CD4-positive, alpha-beta T cell treated with Interleukin-4 for 4 hours (primary cell): ENCODE measurements at places on chromosomes 16 and 17.

GRCh38 chr17:57735707-57736106, 9.4 kb downstream of the CCDC182 start:
- no peak for DNase-seq

DNA sequence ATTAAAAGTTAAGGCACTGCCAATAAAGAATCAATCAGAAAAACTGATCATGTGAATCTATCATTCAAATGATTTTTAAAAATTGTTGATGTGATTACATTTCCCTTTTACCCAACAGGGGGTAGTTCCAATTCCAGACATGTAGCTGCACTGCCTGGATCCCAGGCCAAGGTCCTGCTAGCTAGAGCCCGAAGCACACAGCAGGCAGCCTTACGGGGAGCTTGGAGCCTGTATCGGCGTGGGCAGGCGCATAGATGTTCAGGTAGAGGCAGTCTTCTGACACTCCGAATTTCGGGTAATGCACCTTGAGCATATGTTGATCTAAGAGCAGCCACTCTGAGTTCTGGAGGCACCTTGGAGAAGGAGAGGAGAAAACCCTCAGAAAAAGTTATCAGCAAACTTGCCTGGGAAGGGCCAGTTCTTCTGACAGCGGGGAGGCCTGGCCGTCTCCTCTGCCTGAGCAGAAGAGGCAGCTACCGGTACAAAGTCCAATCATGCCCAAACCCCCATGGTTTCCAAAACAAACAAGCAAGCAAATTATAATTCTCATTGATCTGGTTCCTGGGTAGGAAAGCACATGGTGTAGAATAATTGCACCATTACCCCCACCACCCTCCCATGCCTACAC, 3.6 kb downstream of the CES5A start:
- DNase-seq = no peak

GRCh38 chr16:19771796-19772195, 53.7 kb downstream of the IQCK start:
- DNase-seq = no peak

DNA sequence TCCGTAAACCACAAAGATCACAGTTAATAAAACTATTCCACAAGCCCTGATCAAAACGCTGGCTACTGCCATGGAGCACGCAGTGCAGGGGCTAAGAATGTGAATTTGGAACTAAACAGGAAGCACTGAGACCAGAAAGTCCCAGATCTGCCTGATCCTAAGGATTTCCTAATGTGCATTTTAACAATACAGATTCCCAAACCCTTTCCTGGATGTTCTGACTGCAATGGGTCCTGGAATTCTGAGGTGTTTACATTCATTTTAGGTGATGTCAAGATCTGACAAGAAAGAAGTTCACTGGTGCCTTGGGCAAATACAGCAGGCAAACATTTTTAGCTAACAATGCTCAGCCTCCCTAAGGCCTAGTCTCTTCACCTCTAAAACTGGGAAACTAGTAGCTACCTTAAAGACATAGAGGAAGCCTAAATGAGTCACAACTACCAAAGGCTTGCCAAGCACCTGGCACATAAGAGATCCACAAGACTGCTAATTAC, 10.3 kb downstream of the NSMCE1 start:
- no peak for DNase-seq

- no peak for DNase-seq
Measured at GRCh38 chr16:17526956-17527937, 56.5 kb upstream of the XYLT1 start.

GRCh38 chr17:7523033-7523432, 25.8 kb upstream of the TNFSF12 start:
- DNase-seq = peak; percentile 47

- DNase-seq = no peak
Measured at GRCh38 chr16:14310519-14310991, 239.4 kb downstream of the MRTFB start.

- DNase-seq = no peak
Measured at GRCh38 chr17:9811086-9811485, 10.8 kb downstream of the GSG1L2 start.

DNA sequence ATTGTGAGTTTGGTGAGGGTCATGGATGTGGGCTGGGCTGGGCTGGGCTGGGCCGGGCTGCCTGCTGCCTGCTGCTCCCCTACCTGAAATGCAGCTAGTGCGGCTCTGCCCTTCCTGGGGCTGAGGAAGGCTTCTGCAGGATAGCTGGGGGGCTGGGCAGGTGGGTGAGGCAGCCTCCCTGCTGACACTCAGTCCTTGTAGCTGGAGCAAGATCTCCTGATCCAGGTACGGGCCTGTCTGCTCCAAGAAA, 4.7 kb downstream of the RPL13 start:
- no peak for DNase-seq

- no peak for DNase-seq
Measured at GRCh38 chr16:67464565-67464964, 16.4 kb downstream of the ATP6V0D1 start.

- no peak for DNase-seq
Measured at GRCh38 chr17:80616705-80617104, 72.1 kb downstream of the RPTOR start.

- no peak for DNase-seq
Measured at GRCh38 chr16:82639263-82639662, 12.5 kb downstream of the CDH13 start.

GRCh38 chr17:1865252-1866037, 35.6 kb downstream of the RPA1 start:
- DNase-seq = peak; percentile 71

GRCh38 chr16:21990381-21990944, 10.5 kb downstream of the PDZD9 start:
- no peak for DNase-seq

DNA sequence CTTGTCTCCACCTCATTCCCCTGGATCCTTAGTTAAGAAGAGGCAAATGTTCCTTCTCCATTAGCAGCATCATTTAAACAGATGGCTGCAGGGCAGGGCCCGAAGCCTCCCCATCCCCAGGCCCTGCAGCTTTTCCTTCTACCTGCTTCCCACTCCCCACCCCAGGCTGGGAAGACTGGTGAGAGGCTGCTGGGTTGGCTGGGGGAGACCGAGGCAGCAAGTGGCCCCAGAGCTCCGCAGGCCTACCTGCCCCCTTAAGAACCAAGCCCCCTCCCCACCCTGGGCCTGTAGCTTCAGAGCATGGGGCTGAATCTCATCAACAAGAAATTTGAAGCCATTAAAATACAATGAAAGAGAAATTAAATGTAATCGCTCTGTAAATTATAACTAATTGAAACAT, 22.1 kb upstream of the RPL38 start:
- no peak for DNase-seq

GRCh38 chr16:83899272-83899897, 470 bp downstream of the MLYCD start:
- DNase-seq = peak; percentile 8

DNA sequence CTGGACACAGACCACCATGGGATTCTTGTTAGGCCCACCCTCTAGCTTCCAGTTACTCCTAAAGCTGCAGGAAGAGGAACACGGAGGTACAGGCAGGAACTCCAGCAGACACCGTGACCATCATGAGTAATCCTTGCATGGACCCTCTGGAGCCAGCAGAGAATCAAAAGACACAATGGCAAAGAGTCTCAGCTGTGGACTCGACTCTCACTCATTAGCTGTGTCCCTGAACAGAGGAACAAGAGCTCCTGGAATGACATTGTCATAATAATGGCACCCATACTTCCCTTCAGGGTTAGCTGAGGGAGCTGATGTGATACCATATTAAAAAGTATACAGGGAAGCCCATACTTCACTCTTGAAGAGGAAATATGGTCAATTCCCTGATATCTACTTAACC, 176.3 kb upstream of the ASIC2 start:
- DNase-seq = no peak

DNA sequence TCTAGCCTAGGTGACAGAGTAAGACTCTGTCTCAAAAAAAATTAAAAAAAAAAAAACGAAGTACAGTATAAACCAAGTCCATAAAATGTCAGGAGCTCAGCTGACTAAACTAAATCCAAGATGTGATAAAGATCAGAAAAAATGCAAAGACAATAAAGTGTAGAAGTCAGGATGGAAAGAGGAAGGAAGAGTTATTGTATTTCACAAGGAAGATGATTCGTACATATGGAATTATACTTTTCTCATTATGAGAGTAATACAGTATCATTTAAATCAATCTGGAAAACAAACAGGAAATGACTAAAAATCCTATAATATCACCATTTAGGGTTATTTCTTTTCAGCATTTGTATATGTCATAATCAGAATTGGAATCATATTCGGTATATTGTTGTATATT, 11.4 kb upstream of the APOH start:
- no peak for DNase-seq

GRCh38 chr17:46126840-46127239, 66.4 kb downstream of the KANSL1 start:
- DNase-seq = no peak

- no peak for DNase-seq
Measured at GRCh38 chr16:22786691-22787090, 27.3 kb upstream of the HS3ST2 start.

DNA sequence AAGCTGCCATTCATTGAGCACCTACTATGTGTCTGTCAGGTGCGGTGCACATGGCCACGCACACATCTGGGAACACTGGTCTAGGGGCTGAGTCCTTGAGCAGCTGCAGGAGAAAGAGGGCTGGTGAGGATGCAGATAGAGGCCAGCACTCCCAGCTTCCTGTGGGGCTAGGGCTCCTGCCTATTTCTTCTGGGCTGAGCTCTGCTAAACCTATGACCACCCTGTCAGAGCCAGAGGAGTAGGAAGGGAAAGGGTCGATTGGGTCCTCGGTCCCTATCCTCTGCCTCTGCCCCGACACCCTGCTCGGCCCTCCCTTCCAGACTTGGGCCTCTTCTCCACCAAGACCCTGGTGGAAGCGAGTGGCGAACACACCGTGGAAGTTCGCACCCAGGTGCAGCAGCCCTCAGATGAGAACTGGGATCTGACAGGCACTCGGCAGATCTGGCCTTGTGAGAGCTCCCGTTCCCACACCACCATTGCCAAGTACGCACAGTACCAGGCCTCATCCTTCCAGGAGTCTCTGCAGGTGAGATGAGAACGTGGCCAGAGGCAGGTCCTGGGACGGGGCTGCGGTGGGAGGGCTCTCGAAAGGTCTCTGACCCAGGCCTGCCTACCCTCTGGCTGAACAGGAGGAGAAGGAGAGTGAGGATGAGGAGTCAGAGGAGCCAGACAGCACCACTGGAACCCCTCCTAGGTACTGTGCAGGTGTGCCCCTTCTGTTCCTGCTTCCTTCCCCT, 4.0 kb upstream of the TMEM88 start:
- no peak for DNase-seq

GRCh38 chr17:82310877-82311276, 6.5 kb downstream of the CD7 start:
- no peak for DNase-seq

DNA sequence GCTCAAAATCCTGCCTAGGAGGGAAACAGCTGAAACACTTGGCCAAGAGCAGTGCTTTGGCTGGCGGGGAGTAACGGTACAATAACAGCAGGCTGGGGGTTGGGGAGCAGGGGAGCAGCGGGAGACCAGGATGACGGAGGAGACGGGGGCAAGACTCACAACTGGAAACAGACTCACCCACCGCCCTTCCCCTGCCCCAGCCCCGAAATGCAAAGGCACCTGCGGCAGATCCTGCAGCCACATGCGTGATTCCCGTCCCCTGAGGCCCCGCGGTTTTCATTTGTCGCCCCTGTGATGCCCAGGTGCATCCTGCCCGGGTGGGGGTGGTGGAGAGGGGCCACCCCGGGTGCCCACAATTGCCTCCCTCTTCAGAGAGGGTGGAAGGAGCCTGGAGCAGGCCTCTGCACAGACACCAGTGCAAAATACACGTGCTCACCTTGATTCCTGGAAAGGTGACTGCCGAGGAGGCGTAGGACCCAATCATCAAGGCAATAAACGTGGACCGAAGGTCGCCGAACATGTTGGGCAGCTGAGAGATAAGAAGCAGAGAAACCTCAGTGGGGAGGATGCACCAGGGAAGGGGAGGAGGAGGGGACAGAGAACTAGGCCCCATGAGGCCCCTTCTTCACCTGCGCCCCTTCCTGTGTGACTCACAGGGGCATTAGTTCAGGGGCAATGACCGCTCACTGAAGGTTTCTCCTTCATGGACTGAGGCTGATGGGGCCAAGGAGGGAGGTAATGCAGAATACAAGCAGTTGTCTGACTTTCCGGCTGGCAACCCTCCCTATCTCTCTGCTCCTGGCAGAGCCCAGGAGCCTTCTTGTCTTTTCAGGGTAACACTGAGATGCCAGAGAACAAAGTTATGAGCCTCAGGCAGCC, 30.4 kb upstream of the PITPNA start:
- DNase-seq = no peak

DNA sequence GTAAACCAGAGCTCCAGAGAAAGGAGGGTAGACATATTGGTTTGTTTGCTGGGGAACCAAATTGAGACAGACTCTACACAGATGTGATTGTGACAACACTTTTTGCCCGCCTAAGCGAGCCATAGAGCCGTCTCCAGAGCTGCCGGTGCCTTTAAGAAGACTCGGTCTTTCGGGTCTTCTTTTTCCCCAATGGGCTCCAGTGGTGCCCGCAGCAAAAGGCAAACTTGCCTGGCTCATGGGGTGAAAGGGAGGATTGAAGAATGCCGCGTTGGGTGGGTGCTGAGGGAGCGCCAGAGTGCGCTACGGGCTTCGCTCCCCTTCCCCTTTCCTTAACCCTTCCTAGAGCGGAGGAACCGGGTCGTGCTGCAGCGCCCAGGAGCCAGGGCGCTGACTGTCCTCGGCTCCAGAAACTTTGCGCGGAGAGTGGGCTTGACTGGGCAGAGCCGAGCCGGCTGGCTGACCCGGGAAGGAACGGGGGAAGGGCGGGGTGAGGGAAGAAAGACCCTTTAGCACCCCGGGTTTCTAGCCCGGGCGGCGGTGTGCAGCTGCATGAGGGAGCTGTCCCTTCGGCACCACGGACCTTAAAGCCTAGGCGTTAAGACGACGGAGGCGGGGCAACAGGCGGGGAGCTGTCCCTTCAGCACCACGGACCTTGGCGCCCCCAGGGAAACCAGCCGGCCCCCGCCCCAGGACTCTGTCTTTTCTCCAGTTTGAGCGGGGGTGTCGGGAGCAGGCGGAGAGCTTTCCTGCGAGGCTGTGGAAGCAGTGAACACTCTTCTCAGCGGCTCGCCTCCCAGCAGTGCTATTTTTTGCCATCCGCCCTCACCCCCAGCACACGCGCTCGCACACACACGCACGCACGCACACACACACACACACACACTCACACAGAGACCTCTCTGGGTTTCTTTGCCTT, at the start of gene CACNG3:
CACNG3 (plus strand) TSS at position 880 of the 916 bp plus-strand sequence. CDS start 420 bp downstream, outside the sequence.
- DNase-seq = peak; percentile 13

DNA sequence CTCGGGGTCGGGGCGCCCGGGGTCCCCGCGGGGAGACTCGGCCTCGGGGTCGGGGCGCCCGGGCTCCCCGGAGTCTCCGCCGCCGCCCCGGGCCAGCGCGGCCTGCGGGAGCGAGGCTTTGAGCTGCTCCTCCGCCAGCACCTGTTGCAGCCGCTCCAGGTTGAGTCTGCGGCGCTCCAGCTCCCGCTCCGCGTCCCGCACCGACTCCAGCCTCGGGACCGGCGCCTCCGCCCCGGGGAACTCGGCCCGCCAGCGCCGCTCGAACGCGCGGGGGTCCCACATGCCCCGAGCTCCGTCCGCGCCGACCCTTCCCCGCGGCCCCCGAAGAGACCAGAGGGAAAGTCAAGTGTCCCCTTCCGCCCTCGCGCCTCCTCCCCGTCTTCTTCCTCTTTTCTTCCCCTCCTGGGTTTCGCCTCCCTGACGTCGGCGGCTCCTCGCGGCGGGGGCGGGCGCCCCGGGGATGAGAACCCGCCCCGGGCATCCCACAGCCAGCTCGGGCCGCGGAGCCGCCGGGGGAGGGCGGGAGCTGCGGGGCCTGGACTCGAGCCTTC, 40.8 kb upstream of the BHLHA9 start:
- peak; percentile 35 for DNase-seq

GRCh38 chr16:8832717-8833105, 35.1 kb downstream of the PMM2 start:
- DNase-seq = no peak
